Right ventricle myocardium superior (tissue), 1 donor: ENCODE measurements at places on chromosomes 7 and 10.
A peak's percentile ranks its signal among the peaks of the same experiment; 100 is the strongest.

DNA sequence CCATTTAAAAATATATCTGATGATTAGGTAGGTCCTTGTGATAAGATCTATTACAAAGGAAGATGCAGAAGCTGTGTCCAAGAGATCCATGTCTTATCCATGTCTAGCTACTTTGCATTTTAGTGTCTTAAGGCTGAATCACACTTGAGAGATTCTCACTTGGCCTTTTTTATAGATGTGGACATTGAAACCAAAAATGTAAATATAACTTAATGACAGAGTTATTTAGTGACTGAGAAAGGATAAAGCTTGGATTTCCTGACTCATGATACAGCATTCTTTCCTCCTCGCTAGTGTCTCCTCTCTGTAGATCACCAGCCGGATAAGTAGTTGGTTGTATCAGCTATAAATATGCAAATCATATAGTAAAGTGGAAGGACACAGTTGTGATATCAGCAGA, 23.3 kb downstream of the INHBA start:
- DNase-seq, result no peak

DNA sequence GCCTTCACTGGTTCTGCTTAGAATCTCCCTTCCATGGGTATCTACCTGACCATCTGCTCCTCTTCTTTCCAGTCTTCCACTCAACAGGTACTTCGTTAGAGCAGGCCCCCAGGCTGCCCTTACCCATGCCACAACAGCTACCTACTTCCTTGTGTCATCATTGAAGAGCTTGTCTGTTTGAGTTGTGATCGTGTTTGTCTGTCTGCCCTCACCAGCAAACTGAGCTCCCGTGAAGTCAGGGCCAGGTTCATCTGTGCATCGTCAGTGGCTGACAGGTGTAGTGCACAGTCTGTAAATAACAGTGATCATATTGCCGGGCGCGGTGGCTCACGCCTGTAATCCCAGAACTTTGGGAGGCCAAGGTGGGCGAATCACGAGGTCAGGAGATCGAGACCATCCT, 5.0 kb downstream of the NIPSNAP2 start:
- DNase-seq, result no peak

- DNase-seq, result no peak
Observed at GRCh38 chr7:137695942-137696341, 150.8 kb downstream of the DGKI start.

DNA sequence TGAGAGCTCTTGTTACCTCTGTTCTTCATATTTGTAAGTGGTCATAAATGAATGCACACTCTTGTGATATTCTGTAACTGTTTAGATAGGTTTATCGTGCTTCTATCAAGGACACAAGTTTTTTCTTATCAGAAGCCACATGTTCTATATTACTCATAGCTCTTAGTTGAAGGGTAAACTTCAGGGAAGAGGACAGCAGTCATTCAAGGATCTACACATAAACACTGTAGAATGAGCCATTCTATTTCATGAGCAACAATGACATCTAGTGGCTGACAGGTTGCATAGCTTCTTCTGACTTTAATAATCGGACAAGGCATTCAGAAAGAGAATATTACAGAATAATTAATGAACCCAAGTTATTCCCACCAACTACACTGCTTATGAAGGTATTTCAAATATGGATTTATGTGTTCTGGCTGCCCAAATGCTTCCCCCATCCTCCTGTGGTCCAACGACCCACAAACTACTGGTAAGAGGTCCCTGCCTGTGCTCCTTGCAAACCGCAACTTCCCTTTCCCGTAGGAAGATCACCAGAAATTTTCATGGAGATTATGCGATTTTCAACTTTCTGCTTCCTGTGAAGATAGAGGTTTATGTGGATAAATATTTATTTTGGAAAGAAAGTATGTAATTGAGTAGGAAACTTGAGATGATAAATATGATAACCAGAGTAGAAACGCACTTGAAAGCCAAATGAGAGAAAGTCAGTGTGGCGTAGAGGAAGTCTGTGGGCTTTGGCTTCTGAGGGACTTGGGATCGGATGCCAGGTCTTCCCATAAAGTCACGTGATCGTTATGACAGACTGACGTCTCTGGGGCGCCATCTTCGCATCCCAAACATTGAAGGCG, 16.8 kb upstream of the ABCB5 start:
- no peak for DNase-seq

- DNase-seq, result no peak
Observed at GRCh38 chr10:33381451-33382215, 47.2 kb upstream of the NRP1 start.

- DNase-seq, result no peak
Observed at GRCh38 chr7:1431634-1432380, 27.5 kb downstream of the MICALL2 start.

DNA sequence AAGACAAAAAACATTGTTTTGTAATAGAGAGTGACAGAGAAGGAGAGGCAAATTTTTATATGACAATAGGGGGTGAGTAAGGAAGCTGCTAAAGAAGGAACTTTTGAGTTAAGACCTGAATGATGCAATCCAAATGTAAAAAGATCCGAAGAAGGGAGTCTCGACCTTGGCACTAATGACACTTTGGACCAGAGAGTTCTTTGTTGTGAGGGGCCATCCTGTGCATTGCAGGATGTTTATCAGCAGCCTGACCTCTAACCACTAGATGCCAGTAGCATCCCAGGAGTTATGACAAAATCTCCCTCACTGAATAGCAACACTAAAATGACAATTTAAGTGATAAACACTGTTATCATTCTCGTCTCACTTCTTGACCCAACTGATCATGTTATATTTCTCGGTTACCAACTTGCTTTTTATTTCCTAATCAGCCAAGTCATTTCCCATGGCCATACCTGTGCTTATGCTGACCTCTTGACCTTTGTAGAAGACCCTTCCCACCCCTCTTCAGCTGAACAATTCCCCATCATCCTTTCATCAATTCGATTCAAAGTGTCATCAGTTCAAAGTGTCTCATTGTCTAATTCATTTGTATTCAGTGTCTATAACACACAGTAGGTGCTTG, 30.0 kb downstream of the DGKI start:
- no peak for DNase-seq

DNA sequence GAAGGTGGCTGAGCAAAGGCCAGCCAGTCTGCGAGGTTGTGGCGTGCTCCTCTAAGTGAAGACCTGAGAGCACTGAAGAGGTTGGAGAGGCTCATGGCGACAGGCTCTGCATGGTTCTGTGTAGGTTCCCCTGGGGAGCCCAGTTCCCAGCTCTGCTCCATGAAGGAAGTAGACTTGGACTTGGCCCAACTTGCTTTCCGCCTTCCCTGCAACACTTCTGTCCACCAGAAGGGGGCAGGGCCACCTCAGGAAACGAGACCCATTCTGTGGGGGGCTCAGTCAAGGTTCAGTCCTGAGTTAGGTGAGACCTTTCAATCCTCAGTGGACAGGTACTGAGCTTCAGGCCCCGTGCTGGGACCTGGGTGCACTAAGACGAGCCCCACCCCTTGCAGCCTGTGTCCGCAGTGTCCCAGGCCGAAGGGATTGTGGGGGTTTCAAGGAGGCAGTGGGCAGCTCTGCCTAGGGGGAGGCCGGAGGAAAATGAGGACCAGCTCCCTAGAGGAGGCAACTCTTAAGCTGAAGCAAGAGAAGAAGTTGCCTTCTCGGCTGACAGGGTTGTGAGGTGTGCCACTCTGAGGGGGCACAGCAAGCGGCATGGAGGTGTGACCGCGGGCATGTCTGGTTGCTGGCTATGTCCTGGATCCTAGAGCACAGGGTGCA, 15.0 kb upstream of the PCBD1 start:
- peak; percentile 72 for DNase-seq

GRCh38 chr10:69838418-69838817, 36.7 kb downstream of the COL13A1 start:
- DNase-seq, result no peak

- DNase-seq, result no peak
Observed at GRCh38 chr10:31404640-31405039, 85.6 kb downstream of the ZEB1 start.

DNA sequence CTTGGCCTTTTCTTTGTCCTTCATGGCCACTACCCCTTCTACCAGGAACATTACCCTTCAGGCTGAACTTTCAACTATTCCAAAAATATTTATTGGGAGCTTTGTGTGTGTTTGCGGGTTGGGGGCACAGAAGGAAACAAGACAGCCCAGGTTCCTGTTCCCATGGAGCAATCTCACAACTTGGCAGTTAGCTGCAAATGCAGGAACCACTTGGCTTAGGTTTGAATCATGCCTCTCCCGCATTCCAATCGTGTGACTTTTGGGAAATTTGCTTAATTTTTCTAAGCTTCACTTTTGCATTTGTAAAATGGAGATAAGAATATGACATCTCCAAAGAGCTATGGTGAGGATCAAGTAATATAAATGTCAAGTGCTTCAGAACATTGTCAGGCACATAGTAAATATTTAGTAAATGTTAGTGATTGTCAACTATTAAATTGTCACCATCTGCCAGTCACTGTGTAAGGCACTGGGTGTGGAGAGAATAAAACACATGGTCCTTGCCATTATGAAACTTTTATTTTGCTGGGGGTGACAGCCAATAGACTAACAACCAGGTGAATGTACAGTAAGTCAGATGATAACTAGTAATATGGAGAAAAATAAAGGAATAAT, 277.1 kb downstream of the SNX13 start:
- DNase-seq, result no peak

- no peak for DNase-seq
Observed at GRCh38 chr10:15163253-15163828, 5.2 kb downstream of the NMT2 start.

DNA sequence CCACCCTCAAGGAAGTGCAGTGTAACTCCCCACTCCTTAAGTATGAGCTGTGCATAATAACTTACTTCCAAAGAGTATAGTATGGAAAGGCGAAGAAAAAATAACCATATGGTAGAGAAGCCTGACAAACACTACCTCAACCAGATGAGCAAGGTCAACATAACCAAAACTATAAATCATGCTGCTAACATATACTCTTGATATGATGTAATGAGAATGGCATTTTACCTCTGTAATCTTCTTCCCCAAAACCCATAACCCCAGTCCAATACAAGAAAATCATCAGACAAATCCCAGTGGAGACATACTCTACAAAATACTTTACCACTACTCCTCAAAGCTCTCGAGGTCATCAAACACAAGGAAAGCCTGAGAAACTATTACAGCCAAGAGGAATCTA, 15.8 kb downstream of the OSBPL3 start:
- no peak for DNase-seq

DNA sequence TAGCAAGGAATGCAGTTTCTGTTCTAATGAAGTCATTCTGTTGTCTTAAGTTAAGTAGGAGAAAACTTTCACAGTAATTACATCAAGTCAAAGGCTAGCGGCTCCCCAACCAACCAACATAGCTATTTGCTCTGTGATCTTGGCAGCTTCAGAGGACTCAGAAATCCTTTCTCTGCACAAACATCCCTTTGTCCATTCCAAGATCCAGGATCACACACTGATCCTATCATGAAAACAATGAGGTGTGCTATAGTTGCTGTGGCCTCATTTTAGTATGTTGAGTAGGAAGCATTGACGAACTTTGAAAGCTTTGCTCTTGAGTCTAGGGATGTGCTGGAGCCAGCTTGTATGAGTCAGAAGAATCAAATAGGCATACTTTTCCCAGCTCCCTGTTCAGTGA, 218.2 kb upstream of the PRSS58 start:
- DNase-seq, result no peak

DNA sequence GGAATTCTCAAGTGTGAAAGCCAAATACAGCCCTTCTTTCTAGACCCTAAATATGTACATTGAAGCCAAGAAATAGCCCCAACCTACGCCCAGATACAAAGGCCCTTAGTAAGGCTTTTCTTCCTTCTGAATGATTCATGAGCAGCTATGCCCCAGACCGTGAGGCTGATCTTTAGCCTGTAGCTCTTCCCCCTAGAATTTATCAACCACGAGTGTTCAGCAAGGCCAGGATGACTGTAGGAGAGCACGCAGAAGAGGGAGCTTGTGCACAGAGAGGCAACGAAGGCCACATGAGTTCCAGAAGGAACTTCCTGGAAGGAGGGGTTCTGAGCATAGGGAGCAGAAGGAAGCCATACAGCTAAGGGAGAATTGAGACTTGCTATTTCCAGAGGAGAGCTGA, 53.0 kb upstream of the HABP2 start:
- DNase-seq, result no peak

DNA sequence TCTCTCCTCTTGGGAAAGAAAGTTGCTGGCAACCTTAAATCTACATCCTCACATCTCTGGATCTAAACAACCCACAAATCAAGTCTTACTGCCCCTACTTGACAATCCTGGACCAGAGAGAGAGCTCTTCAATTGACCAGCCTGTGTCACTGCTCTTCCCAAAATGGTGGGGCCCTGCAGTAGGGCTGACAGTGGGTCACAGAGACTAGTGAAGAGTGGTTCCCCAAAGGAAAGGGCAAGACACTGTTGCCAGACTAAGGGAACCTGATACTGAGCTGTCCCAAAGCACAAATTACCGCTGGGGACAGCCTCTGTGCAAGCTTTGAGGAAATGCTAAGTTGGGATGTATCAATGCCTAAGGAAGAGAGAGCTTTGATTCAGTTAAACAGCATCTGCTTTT, 4.5 kb upstream of the GPRIN2 start:
- DNase-seq, result peak; percentile 22

DNA sequence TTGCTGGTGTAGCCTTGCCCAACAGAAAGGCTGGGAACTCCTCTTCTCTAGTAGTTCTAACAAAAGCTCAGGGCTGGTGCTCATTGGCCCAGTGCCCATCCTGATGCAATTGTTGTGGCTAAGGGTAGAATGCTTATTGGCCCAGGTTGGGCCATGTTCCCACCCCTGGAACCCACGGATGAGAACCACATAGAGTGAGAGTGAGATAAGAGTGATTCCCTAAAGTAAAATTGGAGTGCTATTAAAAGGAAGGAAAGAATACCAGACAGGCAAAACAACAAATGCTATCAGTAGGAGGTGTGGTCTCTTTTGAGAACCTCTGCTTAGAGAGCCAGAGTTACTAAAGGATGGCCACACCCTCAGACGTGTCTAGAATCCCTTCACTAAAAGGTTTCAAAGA, 49.2 kb downstream of the LGI1 start:
- no peak for DNase-seq

- DNase-seq, result no peak
Observed at GRCh38 chr10:75145590-75145989, 34.1 kb downstream of the SAMD8 start.
